ENCODE measurements at places on chromosomes 12 and 14. TPM values are rescaled to one million over a fixed set of nuclear protein-coding genes. Genes with fewer than 3 reads are reported as not detected.

DNA sequence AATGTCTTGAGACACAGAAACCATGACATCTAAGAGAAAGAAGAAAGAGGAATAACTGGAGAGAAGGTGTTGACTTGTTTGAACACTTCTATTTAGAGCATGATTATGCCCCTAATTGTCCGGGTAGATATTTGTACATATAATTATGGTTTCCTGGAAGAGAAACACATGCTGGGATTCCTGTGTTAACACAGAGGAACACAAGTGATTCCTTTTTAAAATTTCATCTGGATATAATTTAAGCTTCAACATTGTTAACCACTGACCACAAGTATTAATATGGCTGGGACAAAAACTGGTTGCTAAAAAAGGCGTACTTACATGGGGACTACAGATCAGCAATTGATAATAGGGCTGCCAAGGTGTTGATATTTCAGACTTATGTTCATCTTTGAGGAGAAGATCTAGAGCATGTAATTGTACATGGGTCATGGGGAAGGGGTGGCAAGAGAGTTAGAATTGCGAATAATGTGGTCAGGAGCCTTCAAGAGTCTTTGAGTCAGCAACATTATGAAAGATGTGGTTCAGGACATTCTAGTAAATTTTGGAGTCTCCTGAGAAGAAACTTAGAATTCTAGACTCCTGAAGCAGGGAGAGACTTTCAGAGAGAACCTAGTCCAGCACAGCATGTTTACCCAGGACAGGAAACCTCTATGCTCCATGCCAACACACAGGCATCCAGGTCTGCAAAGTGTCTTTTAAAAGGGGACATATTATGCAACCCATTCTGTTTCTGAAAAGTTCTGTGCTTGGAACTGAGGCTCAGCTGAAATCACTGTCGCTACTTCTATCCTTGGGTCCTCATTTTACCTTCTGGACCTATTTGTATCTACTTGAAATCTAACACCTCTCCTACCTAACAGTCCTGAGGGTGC is 56.5 kb downstream of the SLC38A1 start:
- no peak for DNase-seq

COX6A1 gene
- total RNA-seq, result 291 TPM

GRCh38 chr14:29521526-29522137 is 406.0 kb downstream of the PRKD1 start:
- no peak for DNase-seq

CD9 gene
- total RNA-seq, result 126 TPM

DNA sequence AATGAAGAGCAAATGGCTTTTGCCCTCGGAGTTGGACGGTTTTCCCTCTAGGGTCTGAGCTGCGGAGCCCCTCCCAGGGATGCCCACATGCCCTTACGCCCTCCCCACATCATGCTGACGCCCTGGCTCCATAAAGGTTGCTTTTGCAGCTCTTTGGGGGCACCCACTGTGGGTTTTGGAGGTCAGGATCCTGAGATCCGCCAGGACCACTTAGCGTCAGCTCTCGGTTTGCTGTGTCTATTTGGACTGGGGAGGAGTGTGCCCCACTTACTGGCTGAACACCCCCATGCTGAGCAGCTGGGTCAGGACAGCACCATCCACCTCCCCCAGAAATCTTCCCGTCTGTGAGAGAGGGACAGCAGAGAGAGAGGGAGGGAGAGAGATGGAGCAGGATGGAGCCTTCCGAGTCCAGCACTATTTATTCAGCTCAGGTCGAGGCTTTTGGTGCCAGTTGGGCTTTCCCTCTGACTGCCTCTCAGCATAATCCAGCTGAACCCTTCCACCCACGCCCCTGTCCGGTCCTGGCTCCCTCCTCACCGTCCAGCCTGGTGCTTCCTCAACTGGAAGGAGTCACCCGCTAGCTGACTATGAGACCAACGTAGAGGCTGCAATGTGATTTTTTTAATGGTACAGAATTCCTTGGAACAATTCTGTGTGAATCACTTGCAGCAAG is 18.9 kb upstream of the LRTM2 start:
- no peak for DNase-seq

SLC25A47 gene
- total RNA-seq, result not detected

GRCh38 chr12:85029456-85029855 is 6.6 kb downstream of the TSPAN19 start:
- no peak for DNase-seq

DNA sequence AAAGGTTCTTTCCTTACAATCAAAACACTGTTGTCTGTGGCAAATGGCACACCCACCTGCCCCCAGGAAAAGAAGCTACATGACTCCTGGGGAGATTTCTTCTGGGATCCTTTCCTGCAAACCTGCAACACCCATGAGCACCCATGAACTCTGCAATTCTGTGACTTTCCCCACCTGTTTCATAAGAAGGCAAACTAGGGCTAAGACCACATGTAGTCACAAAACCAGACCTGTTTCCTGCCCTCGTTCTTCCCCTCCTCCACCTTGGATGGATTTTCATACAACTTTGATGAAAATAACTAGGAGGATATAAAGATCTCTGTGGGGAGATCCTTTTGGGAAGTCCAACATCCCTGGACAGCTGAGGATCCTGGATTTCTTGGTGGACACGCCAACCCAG is 1084.7 kb downstream of the BCL11B start:
- no peak for DNase-seq

GRCh38 chr12:91516695-91517047 is 334.1 kb upstream of the DCN start:
- no peak for DNase-seq

- no peak for DNase-seq
These were observed 511.8 kb upstream of the FOXG1 start for GRCh38 chr14:28254768-28255167.

CAPS2 gene
- total RNA-seq, result 11.3 TPM

GRCh38 chr14:92747701-92748258 is 647 bp downstream of the LGMN start:
- DNase-seq, result no peak

GRCh38 chr12:63129927-63130326 is 21.1 kb downstream of the AVPR1A start:
- no peak for DNase-seq

DNA sequence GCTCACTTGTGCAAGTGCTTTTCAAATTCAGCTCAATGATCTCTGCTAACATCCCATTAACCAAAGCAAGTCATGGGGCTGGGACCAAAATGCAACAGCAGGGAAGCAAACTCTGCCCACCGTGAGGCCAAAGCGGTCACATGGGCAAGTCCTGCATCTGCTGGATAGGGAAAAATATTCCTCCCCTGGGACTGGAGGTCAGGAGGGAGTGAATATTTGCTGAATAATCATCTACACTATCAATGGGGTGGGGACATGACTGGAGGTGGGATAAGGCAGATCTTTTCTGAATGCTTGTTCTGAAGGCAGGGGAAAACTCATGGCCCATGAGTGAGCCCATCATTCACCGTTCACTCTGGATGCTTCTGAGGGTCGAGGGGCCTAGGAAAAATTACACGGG is 45.1 kb upstream of the VRK1 start:
- no peak for DNase-seq

INHBC gene
- total RNA-seq, result not detected

DNA sequence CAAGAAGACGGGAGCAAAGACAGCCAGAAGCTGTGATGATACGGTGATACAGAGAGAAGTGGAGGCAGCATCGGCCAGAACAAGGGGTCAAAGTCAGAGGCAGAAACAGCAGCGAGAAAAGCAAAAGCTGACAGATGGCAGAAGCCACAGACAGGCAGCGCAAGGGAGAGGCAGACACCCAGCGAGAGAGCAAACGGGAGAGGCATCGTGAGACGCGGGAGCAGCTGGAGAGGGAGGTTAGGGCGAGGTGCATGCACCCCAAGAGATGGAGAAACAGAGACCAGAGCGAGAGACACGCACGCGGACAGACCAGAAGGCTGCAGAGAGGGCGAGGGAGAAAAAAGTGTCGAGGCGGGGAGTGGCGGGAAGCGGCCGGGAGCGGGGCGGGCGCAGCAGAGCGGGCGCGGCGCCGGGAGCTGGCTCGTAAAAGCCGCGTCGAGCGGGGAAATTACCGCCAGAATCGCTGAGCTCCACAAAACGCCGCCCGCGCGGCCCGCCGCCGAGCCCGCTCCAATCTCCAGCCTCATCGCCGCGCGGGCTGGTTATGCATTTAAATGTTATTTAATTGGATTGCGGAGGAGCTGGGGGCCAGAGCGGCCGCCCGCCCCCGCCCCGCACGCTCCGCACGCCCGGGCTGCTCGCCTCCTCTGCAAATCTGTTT is 15.6 kb downstream of the SMUG1 start:
- DNase-seq, result no peak

CD69 gene
- 2.6 TPM for total RNA-seq

GRCh38 chr14:66240105-66240504 is 246.1 kb upstream of the CCDC196 start:
- no peak for DNase-seq

LRFN5 gene
- total RNA-seq, result 0.39 TPM

TTC9 gene
- total RNA-seq, result 2.2 TPM

DNA sequence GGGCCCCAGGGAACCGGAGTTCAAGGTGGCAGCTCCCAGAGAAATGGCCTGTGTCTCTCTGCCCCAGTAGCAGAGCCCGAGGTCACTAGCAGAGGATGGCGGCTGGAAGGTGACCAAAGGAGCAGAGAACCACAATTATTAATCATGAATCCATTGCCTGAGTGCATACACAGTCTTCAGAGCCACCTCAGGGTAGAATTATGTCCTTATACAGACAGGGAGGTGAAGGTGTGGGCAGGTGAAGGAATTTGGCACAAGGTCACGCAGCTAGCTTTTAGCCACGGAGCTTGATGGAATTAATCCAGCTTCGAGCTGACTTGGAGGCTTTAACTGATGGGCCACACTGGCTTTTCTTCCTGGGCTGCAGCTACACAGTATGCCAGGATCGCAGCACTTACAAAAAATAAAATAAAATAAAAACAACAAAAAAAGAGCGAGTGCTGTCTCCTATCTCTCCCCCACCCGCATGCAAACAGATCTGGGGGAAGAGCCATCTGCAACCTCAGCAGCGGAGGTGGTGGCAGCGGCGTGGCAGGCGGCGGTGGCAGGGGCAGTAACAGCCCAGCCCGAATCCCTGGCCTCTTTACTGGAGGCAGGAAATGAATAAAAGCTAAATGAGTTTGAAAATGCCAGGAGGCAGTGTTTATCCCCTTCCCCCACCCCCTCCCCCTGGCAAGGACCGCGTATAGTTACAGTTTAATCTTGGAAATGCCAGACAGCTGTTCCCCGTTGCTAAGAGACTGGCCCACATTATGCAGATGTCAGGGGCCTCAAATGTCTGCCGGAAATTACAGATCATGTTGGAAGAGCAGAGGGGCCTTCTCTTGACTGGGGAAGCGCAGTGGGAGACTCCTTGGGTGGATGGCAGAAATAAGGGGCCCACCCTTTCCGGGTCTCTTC is 93.5 kb downstream of the LRRC74A start:
- DNase-seq, result no peak

LBHD2 gene
- total RNA-seq, result not detected

DNA sequence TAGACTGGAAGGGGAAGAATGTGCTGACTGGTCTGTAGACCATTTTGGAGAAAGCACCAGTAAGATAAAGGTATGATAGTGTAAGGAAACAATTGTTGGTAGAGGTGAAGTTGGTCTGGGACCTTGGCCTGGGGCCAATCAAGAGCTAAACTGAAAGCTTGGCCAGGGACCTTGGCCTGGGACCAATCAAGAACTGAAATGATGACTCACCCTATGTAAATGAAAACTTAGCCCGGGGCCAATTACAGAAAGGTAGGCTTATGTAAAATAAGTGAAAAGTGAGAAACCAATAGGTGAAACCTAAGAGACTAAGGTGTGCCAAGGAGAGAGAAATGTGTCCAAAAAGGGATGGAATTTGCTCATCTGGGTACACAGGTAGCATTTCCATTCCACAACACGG is 776.0 kb downstream of the C12orf50 start:
- DNase-seq, result no peak

DNA sequence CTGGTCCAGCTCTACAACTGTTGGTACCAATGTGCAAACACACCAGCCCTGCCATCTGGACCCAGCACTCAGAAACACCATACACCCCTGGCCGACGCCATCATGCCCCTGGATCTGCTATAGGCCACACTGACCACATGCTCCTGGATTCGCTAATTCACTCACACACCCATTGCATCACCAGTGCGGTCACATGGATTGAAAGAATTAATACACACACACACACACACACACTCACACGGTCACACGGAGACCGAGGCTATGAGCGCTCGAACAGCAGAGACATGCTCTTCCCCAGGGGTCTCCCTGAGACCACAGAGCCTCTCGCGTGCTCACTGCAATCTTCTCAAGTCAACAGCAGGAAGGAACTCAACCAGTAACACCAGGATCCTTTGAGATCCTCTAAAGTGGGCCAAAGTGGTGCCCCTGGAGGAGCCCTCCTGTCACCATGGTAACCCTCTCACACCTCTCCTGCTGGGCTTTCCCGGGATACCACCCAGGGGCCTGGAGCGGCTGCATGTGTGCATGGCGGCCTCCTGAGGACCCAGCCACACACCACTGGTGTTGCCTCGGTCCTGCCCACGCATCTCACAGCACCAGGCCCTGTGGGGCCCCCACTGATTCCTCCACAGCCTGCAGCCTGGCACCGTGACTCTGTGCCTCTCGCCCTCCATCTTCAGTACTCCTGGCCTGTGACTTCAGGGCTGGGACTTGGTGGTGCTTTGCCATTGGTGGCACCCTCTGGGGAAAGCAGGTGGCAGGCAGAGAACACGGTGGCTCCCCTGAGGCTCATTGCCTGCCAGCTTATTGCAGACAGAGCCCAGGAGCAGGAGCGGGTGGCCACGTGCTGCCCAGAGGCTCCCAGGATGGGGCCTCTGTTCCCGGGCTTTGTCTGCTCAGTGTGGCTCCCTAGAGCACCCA is 15.1 kb downstream of the LRTM2 start:
- no peak for DNase-seq

FAM186B gene
- 0.28 TPM for total RNA-seq

MEG3 gene
- total RNA-seq, result 6.5 TPM

- no peak for DNase-seq
These were observed 62.2 kb downstream of the PPP1R36 start for GRCh38 chr14:64612021-64612380.

- no peak for DNase-seq
These were observed 811 bp upstream of the MEG3 start for GRCh38 chr14:100824901-100825712.

STAC3 gene
- total RNA-seq, result 0.48 TPM

CD27 gene
- 1.1 TPM for total RNA-seq

MGP gene
- 454 TPM for total RNA-seq

KRT6A gene
- total RNA-seq, result 7.4 TPM

EXOC3L4 gene
- not detected for total RNA-seq

PPFIA2 gene
- total RNA-seq, result 0.48 TPM

DTX1 gene
- 1.2 TPM for total RNA-seq

SMIM41 gene
- total RNA-seq, result 3.2 TPM

- DNase-seq, result no peak
These were observed 326.1 kb downstream of the NAV3 start for GRCh38 chr12:78156751-78157150.

ACSS3 gene
- total RNA-seq, result 20.3 TPM

DNA sequence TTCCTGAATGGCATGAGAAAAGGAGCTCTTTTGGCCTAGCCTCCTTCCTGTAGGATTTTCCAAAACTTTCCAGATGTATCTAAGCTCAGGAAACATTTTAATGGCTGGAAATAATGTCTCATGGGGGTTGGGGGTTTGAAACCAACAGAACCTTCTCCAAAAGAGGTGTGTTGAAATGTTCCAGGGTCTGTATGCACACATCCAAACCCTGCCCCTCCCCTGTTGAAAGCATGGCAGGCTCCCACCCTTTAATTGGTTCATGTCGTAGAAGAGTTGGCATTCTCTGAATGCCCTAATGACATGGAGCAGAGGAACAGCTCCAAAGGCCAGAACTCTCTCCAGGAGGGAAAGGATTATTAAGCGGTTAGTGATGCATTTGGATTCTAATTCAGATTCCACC is 353.2 kb downstream of the ZFP36L1 start:
- no peak for DNase-seq

TPH2 gene
- not detected for total RNA-seq

Data from right atrium auricular region (tissue), 2 donors.